ENCODE measurements at places on chromosomes 3 and 15.

DNA sequence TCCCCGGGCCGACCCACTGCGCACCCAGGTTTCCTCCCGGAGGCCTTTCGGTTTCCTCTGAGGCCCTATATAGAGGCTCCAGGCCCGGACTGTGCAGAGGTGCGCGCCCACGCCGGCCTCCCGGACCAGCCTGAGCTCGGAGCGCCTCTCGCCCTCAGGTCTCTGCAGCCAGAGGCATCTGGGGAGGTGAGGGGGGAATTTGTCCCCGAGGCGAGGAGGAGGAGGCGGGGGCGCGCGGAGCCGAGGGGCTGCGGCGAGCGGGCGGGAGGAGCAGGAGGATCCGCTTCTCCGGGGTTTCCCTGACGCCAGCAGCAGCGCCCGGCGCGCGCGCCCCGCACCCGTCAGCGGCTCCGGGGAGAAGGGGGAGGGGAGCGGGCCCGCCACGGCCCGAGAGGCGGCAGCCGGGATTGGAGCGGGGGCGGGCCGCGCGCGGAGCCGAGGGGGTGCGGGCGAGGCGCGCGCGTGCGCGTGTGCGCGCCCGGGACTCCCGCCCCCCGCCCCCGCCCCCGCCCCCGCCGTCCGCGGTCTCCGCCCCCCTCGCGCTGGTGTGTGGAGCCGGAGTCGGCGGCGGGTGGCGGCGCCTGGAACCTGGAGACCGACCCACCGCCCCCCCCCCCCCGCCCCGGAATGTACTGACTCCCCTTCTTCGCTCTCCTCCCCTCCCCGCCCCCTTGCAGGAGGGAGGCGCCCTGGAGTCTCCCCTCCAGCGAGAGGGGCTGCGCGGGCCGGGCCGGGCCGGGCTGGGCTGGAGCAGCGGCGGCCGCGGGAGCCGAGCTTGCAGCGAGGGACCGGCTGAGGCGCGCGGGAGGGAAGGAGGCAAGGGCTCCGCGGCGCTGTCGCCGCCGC lies at the start of gene NEO1:
NEO1 (plus strand) TSS at position 657 of the 846 bp plus-strand sequence. CDS start 213 bp downstream, outside the sequence.
- DNase-seq, result peak; percentile 53

GRCh38 chr15:95327661-95328060 lies 1002.8 kb upstream of the NR2F2 start:
- no peak for DNase-seq

DNA sequence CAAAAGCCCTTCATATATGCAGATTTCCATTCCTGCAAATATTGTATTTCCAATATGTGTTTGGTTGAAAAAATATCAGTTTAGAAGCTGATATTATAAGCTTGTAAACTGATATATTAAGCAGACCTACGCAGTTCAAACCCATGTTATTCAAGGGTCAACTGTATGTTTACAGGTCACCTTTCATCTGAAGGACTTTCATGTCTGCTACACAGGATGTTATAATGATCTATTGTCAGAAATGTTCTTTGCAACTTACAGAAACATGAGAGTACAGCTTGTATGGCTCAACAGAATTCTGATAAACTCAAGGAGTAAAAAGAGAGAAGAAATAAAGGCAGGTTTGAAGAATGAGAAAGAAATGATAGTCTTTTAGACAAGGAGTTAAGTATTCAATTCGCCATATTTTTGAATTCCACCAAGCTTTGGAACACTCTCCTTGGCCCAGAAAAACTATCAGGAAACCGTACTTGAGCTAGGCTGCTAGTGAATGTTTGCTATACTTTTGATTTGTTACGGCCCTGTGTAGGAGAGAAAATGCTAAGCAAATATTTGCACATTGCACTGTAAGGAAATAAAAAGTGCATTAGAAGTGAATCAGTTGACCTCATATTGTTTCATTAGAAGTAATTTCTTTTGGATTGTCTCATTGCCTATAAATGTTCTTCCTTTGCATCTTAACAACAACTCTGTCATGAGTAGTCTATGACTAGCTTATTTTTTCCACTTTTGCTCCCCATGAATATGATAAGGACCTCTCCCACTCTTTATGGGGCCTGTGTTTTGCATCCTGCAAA lies 81.2 kb downstream of the NEK11 start:
- DNase-seq, result no peak

DNA sequence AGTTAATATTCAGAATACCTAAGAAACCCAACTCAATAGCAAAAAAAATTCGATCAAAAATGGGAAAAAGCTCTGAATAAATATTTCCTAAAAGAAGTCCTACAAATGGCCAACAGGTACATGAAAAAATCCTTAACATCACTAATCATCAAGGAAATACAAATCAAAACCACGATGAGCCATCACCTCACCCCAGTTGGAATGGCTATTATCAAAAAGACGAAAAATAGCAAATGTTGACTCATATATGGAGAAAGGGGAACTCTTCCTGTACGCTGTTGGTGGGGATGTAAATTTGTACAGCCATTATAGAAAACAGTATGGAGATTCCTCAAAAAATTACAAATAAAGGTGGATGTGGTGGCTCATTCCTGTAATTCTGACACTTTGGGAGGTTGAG lies 29.6 kb upstream of the SGO1 start:
- DNase-seq, result no peak

DNA sequence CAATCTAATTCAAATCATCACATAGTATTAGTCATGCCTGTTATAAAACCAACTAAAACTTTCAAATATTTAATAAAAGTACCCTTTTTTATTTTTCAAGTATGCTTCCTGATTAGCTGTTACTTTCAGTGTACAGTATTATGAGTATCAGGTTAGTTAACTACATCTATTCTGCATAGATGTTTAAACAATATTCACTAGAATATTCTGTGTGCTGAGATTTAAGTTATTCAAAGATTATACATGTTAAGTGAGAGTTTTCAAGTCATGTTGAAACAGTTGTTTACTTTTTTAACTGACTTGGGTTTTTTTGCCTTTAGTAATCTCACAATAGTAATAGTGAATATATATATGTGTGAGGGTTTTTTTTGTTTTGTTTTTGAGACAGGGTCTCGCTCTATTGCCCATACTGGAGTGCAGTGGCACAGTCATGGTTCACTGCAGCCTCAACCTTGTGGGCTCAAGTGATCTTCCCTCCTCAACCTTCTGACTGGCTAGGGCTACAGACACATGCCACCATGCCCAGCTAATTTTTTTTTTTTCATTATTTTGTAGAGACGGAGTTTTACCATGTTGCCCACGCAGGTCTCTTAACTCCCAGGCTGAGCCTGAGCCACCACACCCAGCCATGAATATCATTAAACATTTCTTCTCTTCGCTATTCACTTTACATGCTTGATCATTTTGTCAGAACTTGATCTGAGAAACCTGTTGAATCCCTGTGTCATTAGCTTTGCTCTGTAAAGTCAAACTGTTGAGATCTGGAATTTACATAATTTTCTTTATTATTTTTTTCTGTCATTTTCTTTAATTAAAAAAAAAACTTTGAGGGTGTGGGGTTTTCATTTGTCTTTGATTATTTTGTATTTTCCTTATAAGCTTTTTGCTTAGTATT lies 286.2 kb upstream of the UBE2E1 start:
- no peak for DNase-seq

DNA sequence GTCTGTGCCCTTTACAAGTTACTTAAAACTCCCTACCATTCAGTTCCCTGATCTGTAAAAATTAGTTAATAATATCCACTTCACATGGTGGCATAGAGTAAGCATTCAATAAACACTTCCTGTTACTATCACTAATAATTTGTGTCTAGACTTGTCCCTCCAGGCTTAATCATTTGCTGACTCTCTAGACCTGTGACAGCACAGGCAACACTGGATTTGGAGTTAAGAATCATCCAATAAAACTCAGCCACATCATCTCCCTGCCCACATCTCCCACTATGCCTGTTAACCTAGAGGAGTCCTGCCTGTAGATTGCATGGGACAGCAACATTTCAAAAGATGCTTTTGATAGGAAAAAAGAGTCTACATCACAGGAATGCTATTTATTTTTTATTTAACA lies 564.6 kb downstream of the MFSD1 start:
- DNase-seq, result no peak

DNA sequence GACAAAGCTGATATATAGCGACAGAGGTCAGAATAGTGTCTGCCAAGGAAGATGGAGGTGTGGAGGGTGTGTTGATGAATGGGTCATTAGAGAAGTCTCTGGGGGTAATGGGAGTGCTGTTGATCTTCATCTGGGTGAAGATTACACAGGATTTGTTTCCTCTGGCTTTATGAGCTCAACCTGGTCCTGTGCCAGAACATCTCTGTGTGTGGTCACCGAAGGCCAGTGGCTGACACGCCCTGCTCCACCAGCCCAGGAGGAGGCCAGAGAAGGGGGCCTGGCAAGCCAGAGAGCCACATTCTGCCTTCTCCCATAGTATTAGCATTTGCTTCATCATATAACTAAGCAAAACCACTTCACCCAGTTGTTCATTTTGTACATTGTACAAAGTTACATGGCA lies 121.1 kb downstream of the ZNF621 start:
- DNase-seq, result no peak

DNA sequence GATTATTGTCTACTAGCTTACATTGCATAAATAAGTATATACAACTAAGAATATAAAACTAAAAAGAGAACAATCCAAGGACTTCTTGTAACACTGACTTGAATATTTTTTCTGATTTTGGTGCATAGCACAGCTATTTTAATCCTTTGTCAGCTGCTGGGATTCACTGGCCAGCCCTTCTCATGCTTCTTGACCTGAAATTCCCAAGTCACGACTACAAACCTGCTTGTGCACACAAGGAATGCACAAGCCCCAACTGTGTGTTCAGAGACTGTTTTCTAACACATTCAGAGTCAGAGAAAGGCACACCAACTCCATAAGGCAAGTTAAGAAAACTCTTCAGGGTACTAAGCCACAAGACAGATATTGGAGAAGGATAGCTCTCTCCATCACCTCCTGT lies 80.9 kb downstream of the TNIK start:
- no peak for DNase-seq

GRCh38 chr3:31580645-31581044 lies 47.9 kb downstream of the STT3B start:
- no peak for DNase-seq

DNA sequence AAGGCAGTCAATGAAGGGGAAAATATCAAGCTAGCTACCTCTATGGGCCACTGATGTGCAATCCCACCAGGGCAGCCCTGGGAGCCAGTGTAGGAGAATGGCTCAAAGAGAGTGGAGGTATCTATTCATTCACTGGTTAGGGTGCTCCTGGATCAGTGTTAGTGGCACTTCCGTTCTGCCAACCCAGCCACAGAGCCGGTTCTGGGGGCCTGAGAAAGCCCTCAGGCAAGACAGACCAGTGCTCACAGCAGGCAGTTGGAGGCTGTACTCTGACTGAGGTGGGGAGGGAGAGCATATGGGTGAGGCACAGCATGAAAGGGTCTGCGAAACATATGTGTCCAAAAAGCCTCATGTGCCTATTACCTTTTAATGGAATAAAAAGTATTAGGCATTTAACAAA lies 109.3 kb downstream of the KCNMB2 start:
- no peak for DNase-seq

Data from NCI-H1694 treated with DMSO at 0.1 percent for 48 hours (cell line).